Heart left ventricle (tissue), 16 donors: ENCODE measurements at places on chromosomes 3 and 15.

DNA sequence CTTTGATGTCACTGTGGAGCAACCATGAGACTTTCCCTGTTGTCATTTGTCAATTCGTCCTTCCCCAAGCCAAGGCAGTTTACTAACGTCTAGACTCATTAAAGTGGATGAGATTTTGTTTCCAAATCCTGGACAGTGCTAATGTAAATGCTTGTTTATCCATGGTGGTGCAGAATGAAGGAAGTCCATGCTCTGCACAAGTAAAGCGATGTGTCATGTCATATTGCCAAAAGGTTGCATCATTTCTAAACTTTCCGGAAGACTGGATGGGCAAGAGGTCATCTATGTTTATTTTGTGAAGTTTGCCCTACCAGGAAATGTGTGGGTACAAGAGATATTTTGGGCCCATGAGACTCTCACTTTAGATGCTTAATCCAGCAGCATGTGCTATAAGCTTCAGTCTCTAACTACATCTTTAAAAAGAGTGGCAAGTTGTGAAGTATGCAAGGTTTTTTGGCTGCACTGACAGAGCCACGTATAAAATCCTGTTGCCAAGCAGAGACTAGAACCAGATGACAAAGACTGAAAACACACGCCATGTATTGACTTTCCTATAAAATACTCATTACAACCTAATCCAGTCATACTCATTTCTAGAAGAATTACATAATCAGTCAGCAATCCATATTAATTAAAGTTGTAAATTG is 72.1 kb upstream of the FNDC3B start:
- peak overlapping the region; percentile 25 for H3K27ac ChIP-seq
- no peaks in the 10 kb centered on the region for H3K27me3 ChIP-seq
- H3K36me3 ChIP-seq: no peaks in the 10 kb centered on the region
- DNase-seq: no peak
- peaks cover 4% of the 10 kb centered on the region for H3K4me1 ChIP-seq

DNA sequence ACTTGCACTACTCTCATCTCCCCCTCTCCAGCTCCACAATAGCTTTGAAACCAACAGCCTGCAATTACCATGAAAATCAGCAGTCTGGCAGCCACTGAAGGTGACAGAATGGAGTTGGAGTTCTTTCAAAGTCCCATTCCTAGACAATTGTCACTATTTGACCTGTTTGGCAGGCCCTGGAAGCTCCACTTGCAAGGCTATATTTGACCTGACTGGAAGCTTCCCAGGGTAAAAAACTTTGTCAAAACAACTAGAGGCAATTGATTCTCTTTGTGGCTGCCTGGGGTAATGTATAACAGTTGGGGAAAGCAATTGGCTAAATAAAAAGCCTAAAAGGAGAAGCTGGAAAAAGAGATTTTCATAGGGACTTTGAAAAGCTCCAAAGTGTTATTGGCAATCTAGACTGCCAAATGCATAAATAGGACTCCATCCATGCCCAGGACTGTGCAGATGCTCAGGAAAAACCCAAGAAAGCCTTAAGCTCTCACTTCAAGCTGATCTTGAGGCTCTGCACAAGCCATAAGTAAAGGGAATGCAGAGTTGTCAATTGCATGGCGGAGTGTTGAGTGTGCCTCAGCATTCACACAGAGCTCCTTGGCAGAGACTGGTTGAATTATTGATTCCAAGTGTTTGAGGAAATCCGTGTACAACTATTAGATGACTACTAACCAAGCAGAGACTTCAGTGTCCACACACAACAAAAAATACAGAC is 18.3 kb downstream of the GREM1 start:
- DNase-seq: no peak
- H3K27me3 ChIP-seq: peaks cover 5% of the 10 kb centered on the region
- no peak overlapping the region for H3K4me3 ChIP-seq
- no peaks in the 10 kb centered on the region for H3K36me3 ChIP-seq

- DNase-seq: no peak
- H3K4me3 ChIP-seq: no peak overlapping the region
- no peaks in the 10 kb centered on the region for H3K27me3 ChIP-seq
- H3K36me3 ChIP-seq: no peaks in the 10 kb centered on the region
These were observed 828.5 kb upstream of the NECTIN3 start for GRCh38 chr3:110243081-110243480.

GRCh38 chr3:13653631-13654279 is 104.8 kb downstream of the FBLN2 start:
- peaks cover 22% of the 10 kb centered on the region for H3K27me3 ChIP-seq
- no peak overlapping the region for H3K4me3 ChIP-seq
- no peak overlapping the region for H3K27ac ChIP-seq
- H3K36me3 ChIP-seq: no peaks in the 10 kb centered on the region
- DNase-seq: no peak

GRCh38 chr3:128870347-128870746 is 9.1 kb upstream of the ACAD9 start:
- no peaks in the 10 kb centered on the region for H3K36me3 ChIP-seq
- no peak overlapping the region for H3K27ac ChIP-seq
- DNase-seq: no peak
- H3K4me3 ChIP-seq: no peak overlapping the region
- H3K4me1 ChIP-seq: no peaks in the 10 kb centered on the region
- H3K27me3 ChIP-seq: no peaks in the 10 kb centered on the region

DNA sequence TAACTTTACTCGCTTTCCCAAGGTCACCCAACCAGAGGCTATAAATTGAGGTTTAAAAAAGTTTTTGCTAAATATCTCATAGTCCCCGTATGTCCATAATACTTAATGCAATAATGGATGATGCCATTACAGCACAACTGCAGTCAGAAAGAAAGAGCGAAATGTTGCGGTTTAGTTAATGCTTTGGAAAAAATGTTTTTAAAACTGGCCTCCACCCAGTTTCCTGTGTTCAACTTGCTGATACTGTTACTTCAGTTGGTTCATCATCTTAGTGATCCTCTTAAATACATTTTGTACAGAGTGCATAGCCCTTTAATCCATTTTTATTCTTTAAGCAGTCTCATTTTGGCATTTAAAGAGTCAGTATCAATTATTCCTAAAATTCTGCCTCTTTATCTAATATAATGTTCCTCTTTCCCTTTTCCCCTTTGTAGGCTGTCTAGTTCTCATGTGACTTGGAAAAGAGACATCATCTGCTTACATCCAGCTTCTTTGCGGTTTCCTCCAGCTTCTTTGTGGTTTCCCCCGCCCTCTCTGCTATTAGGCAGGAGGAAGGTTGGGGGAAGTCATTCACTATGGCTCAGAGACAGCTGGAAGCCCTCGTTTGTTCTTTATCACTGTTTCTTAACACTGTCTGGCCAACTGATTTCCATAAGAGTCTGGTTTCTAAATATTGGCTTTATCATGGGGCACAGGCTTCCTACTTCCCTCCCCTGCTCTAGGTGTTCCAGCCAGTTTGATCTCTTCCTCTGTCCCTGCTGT is 154.3 kb downstream of the GOLIM4 start:
- no peaks in the 10 kb centered on the region for H3K36me3 ChIP-seq
- H3K4me1 ChIP-seq: no peaks in the 10 kb centered on the region
- H3K27ac ChIP-seq: no peak overlapping the region

- H3K4me3 ChIP-seq: peak overlapping the region; percentile 65
- peak; percentile 78 for DNase-seq
- H3K27me3 ChIP-seq: no peaks in the 10 kb centered on the region
- no peaks in the 10 kb centered on the region for H3K36me3 ChIP-seq
- H3K27ac ChIP-seq: peak overlapping the region; percentile 92
These were observed 640 bp downstream of the MB21D2 start for GRCh38 chr3:192917028-192917403.
